ENCODE measurements at places on chromosomes 4 and X. TPM values are rescaled to one million over a fixed set of nuclear protein-coding genes. Genes with fewer than 3 reads are reported as not detected.

HPGD gene
- total RNA-seq: not detected

PRKG2 gene
- 0.82 TPM for total RNA-seq

ADGRG2 gene
- not detected for total RNA-seq

HMX1 gene
- not detected for total RNA-seq

ATG4A gene
- 42.5 TPM for total RNA-seq

UGT8 gene
- 4.3 TPM for total RNA-seq

LARP7 gene
- 25.6 TPM for total RNA-seq

RAB40A gene
- total RNA-seq: not detected

HTN1 gene
- total RNA-seq: not detected

HTRA3 gene
- total RNA-seq: 74.5 TPM

PCDH18 gene
- under 0.01 TPM for total RNA-seq

NKX3-2 gene
- not detected for total RNA-seq

CSAG3 gene
- total RNA-seq: not detected

ATOH1 gene
- not detected for total RNA-seq

EGFL6 gene
- not detected for total RNA-seq

BANK1 gene
- total RNA-seq: 1.1 TPM

CFP gene
- total RNA-seq: 1.9 TPM

PRDM8 gene
- total RNA-seq: 0.73 TPM

PCDH10 gene
- 1.3 TPM for total RNA-seq

ITM2A gene
- 159 TPM for total RNA-seq

GYPB gene
- total RNA-seq: not detected

MAOB gene
- total RNA-seq: 0.19 TPM
